ENCODE measurements at places on chromosomes 2 and 18.

- H3K36me3 ChIP-seq: peaks cover 1% of the 10 kb centered on the region
- H3K4me1 ChIP-seq: no peaks in the 10 kb centered on the region
- no peaks in the 10 kb centered on the region for H3K27me3 ChIP-seq
Measured at GRCh38 chr18:22136395-22136794, 33.0 kb upstream of the GATA6 start.

GRCh38 chr2:114089636-114090319 is 199.9 kb downstream of the ACTR3 start:
- H3K27me3 ChIP-seq: no peaks in the 10 kb centered on the region
- no peak overlapping the region for H3K27ac ChIP-seq
- H3K4me1 ChIP-seq: no peaks in the 10 kb centered on the region
- H3K4me3 ChIP-seq: no peak overlapping the region
- no peaks in the 10 kb centered on the region for H3K36me3 ChIP-seq

DNA sequence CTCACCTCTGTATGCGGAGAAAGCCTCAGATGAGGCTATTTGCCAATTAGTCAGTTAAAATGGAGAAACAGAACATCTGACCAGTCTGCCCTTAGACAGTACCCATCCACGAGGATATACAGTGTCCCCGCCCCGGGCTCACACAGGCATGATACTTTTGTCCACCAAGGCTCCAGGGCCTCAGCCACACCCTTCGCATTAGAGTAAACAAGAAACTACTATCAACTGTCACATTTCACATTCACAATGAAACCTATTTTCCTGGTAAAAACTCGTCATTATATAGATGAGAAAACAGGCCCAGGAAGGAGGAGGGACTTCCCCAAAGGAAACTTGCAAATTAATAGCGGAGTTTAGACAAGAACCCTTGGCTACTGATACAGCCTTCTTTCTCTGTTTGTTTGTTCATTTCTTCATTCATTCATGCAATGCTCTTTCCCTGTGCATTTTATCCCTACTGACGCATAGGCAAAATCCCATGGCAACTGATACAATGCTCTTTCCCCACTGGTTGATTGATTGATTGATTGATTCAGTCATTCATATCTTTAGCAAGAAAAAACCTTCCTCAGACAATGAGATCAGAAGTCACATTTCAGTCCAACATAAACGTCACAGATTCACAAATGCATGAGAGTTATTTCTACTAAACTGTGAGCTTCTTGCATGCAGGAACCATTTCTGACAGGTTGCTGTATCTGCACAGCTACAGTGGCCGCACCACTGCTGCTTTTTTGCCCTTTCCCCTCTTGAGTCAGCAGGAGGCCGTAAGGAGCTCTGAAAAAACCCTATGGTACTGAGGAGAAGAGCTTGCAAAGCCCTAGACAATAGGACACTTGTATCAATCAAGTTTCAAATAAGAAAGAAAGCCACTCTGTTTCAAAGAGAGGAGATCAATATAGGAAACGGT is 777.1 kb downstream of the RNF144A start:
- no peaks in the 10 kb centered on the region for H3K36me3 ChIP-seq
- H3K4me1 ChIP-seq: no peaks in the 10 kb centered on the region
- H3K27ac ChIP-seq: no peak overlapping the region
- no peak for DNase-seq
- no peak overlapping the region for H3K4me3 ChIP-seq
- peaks cover 9% of the 10 kb centered on the region for H3K27me3 ChIP-seq

- DNase-seq: no peak
- peaks cover 4% of the 10 kb centered on the region for H3K36me3 ChIP-seq
- no peak overlapping the region for H3K27ac ChIP-seq
- no peaks in the 10 kb centered on the region for H3K4me1 ChIP-seq
- H3K4me3 ChIP-seq: no peak overlapping the region
- H3K27me3 ChIP-seq: peaks cover 8% of the 10 kb centered on the region
Measured at GRCh38 chr2:234788841-234789240, 163.0 kb upstream of the SH3BP4 start.

DNA sequence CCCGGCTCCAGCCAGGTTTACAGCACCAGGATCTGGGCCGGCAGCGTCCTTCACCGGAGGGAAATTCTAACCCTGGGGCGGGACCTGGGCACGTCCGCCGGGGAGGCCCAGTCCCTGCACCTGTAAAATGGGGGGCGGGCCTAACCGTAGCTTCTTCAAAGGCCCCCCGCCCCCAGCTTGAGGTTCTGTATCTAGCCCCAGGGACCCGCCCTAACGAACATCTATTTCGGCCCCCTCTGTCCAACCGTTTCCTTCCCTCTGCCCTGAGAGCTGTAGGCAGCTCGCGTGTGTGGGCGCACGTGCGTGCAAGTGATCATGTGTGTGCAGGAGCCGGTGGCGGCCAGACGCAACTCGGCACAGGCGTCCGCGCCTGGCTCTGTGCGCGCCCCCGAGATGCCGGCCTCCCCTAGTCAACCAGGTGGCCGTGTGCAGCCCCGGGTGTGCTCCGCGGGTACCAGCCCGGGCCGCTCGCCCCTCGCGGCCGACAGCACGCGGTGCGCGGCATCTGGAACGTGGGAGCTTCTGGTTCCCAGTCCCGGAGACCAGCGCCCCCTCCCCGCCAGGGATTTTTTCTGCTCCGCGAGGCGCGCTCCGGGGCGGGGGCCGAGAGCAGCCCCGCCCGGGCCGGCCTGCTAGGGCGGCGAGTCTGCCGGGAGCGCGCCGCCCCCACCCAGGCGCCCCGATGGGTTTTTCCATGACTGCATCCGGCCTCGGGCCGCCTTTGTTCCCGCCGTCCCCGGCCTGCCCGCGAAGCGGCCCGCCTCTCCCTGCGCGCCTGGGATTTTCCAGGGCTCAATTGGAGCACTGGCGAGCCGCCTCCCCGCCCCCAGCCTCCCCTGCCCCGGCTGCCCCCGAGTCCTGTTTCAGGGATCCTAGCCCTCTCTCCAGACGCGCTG is 21.2 kb downstream of the TEX44 start:
- H3K27ac ChIP-seq: peak overlapping the region; percentile 97
- peaks cover 26% of the 10 kb centered on the region for H3K4me1 ChIP-seq
- no peaks in the 10 kb centered on the region for H3K36me3 ChIP-seq

DNA sequence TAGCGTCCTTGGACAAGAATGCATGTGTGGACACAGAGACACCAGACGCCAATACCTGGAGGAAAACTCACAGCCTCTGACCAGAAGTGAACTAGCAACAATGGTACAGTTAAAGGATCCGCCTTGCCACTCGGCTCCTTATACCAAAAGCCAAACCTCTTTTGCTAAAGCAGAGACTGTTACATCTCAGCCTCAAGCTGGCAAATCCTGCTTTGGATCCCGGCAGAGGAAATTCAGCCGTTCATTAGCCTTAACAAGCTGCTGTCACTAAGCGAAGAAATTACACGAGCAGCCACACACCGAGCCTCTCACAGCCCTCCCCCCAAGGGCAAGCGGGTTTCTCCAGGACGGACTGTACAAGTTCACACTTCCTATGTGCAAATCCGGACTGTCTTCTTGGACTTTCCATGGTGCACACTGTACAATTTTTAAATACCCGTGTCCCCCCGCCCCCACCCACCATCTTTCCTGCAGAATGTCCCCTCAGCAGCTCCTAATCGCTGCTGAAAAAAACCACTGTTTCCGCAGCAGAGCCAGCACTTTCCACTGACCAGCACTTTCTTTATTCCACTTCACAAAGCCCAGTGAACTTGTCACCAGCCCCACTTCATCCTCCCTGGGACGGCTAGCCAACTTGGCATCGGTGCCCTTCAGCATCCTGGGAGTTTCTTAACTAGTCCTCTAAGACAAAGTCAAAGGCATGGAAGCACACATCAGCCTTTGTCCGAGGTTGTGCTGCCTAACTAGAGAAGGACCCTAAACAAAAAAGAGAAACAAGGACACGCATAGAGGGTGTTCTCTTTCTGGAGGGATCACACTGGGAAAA is 1.5 kb downstream of the KLF7 start:
- peaks cover 5% of the 10 kb centered on the region for H3K27me3 ChIP-seq
- H3K4me1 ChIP-seq: peaks cover 46% of the 10 kb centered on the region
- peak overlapping the region; percentile 92 for H3K4me3 ChIP-seq
- H3K27ac ChIP-seq: peak overlapping the region; percentile 100

- H3K36me3 ChIP-seq: no peaks in the 10 kb centered on the region
- no peak overlapping the region for H3K27ac ChIP-seq
- no peaks in the 10 kb centered on the region for H3K4me1 ChIP-seq
- no peak for DNase-seq
- peaks cover under 1% of the 10 kb centered on the region for H3K27me3 ChIP-seq
Measured at GRCh38 chr18:45518311-45519155, 96.7 kb upstream of the SLC14A2 start.

DNA sequence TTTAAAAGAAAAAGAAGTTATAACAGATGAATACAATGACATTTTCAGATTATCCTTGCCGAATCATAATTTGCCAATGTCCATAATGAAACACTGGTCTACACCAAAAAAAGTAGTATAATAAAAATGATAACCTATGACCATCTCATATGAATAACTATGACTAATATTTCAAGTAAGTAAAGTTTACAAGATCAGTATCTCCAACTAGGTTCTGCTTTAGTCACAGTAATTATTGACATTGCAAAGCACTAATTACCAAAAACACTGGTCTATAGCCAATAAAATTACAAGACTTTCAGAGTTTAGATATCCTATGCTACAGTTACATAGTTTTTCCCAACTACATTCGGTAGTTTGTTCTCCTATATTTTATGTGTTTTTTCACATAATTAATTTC is 136.7 kb downstream of the MEMO1 start:
- peaks cover 15% of the 10 kb centered on the region for H3K36me3 ChIP-seq
- peaks cover 4% of the 10 kb centered on the region for H3K4me1 ChIP-seq
- H3K27me3 ChIP-seq: no peaks in the 10 kb centered on the region
- no peak overlapping the region for H3K27ac ChIP-seq
- no peak for DNase-seq

DNA sequence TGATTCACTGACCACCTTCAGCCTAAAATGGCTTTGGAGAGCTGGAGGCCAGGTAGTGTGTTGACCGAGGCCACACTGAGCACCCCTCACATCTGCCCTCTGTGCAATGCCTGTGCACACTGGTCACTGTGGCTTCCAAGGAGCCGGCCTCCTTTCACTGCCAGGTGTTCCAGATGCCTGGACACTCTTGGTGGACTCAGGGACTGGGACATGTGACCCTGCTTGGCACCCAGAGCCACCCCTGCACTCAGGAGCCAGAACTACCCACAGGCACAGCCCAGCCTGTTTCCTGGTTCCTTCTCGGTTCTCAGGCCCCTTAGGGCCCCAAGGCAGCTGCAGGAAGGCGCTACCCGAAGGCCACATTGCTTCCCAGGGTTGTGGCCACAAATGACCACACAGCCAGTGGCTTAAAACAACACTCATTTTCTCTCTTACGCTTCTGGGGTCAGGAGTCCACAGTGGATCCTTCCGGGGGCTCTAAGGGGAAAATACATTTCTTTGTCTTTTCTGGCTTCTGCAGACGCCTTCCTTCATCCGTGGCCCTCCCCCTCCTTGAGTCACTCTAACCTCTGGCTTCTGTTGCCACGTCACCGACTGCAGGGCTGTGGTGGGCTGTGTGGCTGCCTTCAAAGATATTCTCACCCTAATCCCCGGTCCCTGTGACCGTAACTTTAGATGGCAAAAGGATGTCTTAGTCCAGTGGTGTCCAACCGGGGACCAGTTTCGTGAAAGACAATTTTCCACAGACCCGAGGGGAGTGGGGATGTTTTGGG is 78.6 kb downstream of the ASB1 start:
- peaks cover 2% of the 10 kb centered on the region for H3K36me3 ChIP-seq
- no peak overlapping the region for H3K4me3 ChIP-seq
- DNase-seq: no peak
- peaks cover 4% of the 10 kb centered on the region for H3K27me3 ChIP-seq
- no peak overlapping the region for H3K27ac ChIP-seq

Data from memory B cell (primary cell).